ENCODE measurements at places on chromosomes 12 and 14.

DNA sequence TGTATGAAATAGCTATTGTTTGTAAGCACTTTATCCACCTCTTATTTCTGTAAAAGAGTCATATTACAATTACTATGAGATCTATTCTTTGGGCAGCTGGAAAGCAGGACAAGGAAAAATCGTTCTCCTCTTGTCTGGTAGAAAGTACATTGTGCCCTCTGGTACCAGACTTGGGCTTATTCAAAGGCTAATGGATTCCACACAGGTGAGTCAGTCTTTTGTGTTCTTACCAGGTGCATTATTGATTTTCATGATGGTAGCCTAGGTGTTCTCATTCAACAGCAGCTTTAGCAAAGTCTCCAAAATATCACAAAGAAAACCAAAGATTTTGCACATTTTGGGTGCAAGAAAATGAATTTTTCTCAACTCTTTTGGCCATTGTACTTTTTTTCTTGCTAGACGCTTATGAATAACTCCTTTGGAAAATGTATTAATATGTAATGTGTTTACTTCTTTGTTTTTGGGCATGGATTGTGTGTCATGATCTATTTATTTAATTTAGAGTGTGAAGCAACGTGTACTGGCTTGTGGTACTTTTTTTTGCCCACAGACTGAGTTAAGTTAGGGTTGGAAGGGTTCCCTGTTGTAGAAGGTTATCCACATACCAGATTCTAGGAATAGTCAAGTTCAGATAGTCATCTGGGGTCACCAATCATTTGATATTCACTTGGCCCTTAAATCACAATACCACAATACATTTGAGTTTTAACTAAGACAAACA is 26.2 kb downstream of the MNAT1 start:
- peak; percentile 68 for DNase-seq

- DNase-seq = no peak
Observed at GRCh38 chr14:50666772-50667683, 1.1 kb downstream of the SAV1 start.

DNA sequence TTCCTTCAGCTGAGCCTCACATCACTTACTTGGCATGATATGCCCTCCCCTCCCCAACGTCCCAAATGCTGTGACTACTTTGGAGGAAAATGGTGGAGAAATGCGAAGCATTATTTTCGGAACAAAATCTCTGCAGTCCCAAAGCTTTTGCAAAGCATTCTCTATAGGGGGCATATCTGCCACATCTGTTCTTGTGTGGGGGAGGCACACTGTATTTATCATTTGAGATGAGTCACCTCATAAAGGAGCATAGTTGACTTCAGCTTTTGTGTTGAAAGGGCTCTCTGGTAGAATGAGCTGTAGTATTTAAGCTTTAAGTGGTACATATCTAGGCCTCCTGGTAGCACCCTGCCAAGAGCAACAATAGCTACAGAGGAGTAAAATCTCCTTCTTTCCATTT is 447.5 kb downstream of the ADAMTS20 start:
- no peak for DNase-seq

DNA sequence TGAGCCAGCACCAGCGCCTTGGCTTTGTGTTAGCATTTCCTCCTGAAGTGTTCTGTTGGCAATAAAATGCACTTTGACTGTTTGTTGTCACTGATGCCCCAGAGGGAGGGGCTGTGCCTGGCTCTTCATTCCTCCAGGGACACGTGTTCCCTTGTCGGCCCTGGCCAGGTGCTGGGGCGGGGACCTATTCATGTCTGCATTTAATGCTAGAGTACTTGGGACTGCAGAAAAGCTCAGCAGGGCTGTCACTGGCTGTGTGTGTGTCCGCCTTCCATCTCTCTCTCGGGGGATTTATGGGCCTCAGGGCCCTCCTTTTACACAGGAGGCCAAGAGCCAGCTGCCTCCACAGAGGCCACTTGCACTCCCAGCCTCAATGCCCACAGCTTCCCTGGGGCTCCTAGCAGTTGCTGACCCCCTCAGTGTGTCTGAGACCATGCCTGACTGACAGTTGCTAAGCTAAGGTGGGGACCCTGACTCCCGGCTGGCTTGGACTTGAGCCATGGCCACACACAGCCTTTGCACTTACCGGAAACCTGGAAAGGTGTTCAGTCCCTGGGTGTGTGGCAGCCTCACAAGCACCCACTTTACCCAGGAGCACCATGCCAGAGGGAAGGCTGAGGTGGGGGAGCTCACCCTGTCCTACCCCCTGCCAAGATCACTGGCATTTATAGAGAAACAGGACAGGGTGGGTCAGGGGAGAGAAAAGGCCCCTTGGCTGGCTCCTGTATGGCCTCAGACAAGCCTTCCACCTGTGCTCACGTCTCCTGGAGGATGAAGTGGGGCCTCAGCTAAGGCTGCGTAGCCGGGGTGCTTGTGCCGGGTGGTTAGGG is 27.8 kb downstream of the HIP1R start:
- DNase-seq = no peak

GRCh38 chr12:33670284-33670683 is 230.7 kb upstream of the SYT10 start:
- no peak for DNase-seq

DNA sequence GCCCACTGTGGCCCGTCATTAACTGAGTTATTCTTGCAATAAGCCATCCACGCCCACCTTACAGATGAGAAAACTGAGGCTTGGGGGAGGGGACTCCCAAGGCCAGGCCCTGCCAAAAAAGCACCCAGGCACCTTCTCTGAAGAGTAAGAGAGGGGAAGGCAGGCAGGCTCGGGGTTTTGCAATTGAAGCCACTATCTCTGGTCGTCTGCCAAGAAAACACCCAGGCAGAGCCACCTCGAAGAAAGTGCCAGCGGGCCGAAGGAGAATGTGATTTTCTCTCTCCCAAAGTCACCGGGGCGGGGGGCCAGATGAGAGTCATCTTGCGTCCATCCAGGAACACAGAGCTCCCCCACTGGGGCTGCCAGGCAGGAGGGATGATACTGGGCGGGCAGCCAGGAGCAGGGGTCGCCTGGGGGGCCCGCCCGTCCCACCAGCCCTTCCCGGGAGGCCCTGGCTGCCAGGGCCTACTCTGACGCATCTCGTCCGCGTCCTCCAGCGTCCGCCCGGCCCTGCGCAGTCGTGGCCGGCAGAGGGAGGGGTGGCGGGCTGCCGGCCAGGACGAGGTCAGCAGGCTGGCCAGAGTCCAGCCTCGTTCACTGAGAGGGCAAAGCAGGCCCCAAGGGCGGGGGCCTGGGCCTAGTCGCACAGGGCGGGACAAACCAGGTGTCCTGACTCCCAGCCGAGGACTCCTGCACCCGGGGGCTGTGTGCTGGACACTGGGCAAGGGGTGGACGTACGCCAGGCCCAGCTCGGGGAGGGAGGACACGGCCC is 74.3 kb downstream of the RFLNA start:
- no peak for DNase-seq

DNA sequence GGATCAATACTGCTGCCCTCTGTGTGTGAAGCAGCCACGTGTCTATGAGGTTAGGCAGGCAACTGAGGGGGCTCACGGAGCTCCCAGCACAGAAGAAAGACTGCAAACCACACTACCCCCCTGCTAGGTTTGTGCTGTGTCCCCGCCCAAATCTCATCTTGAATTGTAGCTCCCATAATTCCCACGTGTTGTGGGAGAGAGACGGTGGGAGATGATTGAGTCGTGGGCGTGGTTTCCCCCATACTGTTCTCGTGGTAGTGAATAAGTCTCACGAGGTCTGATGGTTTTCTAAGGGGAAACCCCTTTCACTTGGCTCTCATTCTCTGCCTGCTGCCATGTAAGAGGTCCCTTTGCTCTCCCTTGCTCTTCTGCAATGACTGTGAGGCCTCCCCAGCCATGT is 68.6 kb downstream of the ACTN1 start:
- no peak for DNase-seq

GRCh38 chr12:79921786-79922185 is 13.1 kb downstream of the PPP1R12A start:
- DNase-seq = no peak

DNA sequence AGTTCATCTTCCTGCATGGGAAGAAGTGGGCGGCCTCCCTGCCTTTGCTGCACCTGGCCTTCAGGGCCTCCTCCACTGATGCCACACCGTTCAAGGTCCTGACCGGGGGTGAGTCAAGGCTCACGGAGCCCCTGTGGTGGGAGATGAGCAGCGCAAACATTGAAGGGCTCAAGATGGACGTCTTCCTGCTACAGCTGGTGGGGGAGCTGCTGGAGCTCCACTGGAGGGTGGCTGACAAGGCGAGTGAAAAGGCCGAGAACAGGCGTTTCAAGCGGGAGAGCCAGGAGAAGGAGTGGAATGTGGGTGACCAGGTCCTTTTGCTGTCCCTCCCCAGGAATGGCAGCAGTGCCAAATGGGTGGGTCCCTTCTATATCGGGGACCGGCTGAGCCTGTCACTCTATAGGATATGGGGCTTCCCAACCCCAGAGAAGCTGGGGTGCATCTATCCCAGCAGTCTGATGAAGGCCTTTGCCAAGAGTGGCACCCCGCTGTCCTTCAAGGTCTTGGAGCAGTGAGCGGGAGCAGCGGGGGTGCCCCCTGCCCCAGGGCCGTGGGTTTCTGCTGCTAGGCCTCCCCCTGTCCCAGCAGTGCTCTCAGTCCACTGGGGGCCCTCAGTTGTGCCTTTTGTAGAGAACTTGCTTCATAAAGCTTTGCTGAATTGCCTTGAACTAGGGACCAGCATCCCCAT is 12.4 kb downstream of the CBLN3 start:
- no peak for DNase-seq

DNA sequence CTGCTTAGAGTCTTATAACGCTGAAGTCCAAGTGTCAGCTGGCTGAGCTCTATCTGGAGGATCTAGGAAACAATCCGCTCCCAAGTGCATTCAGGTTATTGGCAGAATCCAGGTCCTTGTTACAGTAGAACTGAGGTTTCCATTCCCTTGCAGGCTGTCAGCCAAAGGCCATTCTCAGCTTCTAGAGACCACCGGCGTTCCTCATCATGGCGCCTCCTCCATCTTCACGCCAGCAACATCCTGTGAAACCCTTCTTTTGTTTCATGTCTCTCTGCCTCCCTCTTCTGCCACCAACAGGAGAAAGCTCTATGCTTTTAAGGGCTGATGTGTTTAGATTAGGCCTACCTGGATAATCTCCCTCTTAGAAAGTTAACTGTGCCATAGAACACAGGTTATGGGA is 133.0 kb upstream of the RASSF8 start:
- DNase-seq = no peak
